Activated T-helper 17 cell treated with anti-CD3 and anti-CD28 coated beads, Interleukin-2, amount 50 U/mL, for 72 hours (primary cell): ENCODE measurements at places on chromosomes 12 and 14. TPM values are rescaled to one million over a fixed set of nuclear protein-coding genes. Genes with fewer than 3 reads are reported as not detected.
A peak's percentile ranks its signal among the peaks of the same experiment; 100 is the strongest.

- ATAC-seq: no peak
These were observed 155.1 kb downstream of the ESRRB start for GRCh38 chr14:76531085-76531484.

- ATAC-seq: no peak
These were observed 721 bp upstream of the CTSG start for GRCh38 chr14:24576771-24577170.

- ATAC-seq: no peak
These were observed 48.1 kb upstream of the LTBP2 start for GRCh38 chr14:74660167-74660566.

DNA sequence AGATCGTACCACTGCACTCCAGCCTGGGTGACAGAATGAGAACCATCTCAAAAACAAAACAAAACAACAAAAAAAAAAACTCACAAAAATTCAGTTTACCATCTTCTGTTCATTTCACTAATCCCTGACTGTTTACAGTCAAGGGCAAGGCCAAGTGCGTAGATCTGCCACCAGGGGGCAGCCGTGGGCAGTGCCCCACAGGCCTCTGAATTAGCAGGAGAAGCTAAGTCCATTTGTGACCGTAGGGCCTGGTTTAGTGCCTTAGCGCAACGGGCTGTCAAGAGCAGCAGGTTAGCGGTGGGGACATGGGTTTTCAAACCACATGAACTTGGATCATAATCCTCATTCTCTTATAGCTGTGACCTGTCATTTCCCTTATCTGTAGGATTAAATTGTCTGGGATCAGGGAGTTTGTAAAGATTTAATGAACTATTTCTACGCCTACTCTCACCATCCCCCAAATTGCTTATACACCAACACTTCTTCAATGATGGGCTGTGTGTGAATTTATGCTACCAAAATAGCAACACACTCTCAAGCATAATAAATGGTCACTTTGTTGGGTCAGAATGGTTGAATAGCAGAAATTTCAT is 49.0 kb downstream of the KCTD10 start:
- ATAC-seq: peak; percentile 89

- ATAC-seq: no peak
These were observed 142.3 kb downstream of the RIMBP2 start for GRCh38 chr12:130573766-130574165.

- no peak for ATAC-seq
These were observed 3.9 kb upstream of the TMTC2 start for GRCh38 chr12:82682851-82683261.

The NKX2-1 gene
- not detected for total RNA-seq

The DBX2 gene
- total RNA-seq: not detected

The TSPAN19 gene
- not detected for total RNA-seq

The INHBC gene
- not detected for total RNA-seq

The NEDD8 gene
- 243 TPM for total RNA-seq

The C12orf50 gene
- total RNA-seq: 0.29 TPM

- no peak for ATAC-seq
These were observed 313.2 kb downstream of the PCNX1 start for GRCh38 chr14:71220462-71220861.

The VRTN gene
- not detected for total RNA-seq

The RD3L gene
- not detected for total RNA-seq

GRCh38 chr14:68297876-68298468 is 478.4 kb downstream of the RAD51B start:
- ATAC-seq: no peak

DNA sequence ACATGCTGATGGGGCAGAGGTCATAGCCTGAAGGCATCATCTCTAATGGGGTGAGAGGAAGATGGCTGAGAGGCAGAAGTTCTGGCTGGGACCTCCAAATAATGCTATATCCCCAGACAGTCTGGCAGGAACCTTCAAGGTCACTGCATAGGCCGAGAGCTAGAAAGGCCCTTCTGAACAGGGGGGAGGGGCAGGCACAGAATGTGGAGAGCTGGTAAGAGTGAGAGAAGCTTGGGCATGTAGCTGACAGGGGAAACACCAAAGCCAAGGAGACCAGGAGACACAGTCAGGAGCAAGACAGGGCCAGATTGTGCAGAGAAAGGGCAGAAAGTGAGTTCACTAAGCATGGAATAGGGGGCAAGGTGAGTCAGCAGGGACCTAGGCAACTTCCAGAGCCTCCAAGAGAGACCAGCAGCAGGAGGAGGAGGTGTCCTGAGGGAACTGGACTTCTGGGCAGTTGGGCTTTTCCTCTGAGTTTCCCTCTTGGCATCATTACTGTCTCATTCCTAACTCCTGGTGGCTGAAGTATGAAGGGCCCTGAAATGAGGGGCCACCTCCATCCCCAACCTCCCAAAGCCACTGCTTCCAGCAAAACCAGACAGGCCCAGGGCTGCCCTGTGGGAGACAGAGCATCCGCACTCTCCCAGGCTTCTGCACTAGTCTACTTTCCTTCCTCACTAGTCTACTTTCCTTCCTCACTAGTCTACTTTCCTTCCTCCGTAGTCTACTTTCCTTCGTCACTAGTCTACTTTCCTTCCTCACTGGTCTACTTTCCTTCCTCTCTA is 17.1 kb downstream of the ANO2 start:
- no peak for ATAC-seq

- no peak for ATAC-seq
These were observed 204.9 kb upstream of the RMST start for GRCh38 chr12:97257726-97258125.

DNA sequence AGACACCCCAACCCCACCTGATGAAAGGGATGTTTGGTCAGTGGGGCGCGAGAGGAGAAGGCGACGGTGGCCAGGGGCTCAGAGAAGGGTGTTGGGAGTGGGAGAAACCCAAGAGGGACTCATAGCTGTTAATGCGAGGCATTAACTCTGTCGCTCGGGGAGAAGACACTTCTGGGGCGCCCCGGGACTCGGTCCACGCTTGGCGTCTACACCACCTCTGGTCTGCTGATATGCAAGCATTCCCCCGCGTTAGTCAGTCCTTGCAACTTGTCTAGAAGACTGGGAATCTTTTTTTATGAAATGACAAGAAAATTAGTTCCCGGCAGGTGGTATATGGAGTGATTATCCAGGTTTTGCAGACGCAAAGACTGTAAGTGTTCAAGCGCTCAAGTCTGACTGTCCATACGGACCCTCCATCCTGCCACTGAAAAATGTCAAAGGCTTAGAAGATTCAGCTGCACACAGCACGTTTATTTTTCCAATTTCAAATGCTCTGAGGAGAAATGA is 360 bp upstream of the SLC35F4 start:
- no peak for ATAC-seq

The VAMP1 gene
- total RNA-seq: 81.8 TPM

DNA sequence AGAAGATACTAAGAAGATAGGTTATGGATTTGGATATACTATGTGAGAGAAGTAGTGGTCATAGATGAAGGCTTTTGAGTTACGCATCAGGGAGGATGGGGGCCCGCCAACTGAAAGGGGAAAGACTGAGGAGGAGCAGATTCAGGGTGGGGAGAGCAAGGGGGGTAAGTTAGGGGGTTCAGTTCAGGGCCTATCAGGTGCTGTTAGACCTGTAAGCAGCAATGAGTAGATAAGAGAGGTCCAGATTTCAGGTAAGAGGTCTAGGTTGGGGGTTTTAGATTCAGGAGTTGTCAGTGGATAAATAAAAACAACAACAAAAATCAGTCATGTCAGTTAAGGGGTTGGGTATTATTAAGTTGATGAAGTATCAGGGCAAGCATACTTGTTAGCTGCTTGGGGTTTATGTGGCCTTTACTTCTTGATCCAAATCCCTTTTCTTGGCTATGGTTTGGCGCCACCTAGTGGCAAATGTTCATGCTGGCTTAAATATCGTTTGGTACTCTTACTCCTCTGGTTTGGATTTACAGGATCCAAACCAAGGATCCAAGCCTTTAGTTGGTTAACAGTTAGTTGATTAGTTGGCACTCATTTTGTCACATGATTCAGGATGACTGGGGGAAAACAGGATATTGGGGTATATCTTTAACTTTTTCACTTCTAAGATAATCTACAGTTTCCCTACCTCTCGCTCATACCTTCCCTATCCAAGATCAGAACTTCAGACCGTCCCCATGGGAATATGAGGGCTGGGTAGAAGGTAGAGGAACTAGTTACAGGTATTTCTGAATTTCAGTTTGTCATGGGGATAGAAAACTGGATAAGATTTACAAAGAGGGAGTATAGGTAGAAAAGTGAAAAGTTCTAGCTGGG is 65.1 kb downstream of the PCNX1 start:
- ATAC-seq: peak; percentile 89

GRCh38 chr12:88142610-88142991 is 494 bp downstream of the TMTC3 start:
- peak; percentile 7 for ATAC-seq

GRCh38 chr14:59344016-59344415 is 121.2 kb downstream of the GPR135 start:
- ATAC-seq: no peak

The PTCSC3 gene
- not detected for total RNA-seq

The KRT2 gene
- not detected for total RNA-seq

DNA sequence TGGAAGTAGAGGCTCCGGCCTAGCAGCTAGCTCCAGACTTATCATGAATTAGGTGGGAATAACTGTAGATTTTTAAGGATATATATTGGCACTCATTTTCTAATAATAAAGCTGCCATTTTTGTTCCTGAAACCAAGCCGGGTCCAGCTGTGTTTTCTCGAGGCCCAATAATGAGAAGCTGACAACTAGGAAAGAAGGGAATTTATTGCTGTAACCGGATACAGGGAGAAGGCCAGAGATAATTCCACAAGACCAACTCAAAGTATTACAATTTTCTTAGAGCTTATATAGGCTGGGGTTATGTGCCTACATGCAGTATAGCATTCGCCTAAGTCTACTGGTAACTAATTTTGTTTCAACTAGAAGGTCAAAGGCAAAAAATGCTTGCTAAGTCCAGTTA is 122.3 kb upstream of the FBXO33 start:
- ATAC-seq: no peak

GRCh38 chr14:31410048-31410650 is 10.2 kb downstream of the HEATR5A start:
- no peak for ATAC-seq

DNA sequence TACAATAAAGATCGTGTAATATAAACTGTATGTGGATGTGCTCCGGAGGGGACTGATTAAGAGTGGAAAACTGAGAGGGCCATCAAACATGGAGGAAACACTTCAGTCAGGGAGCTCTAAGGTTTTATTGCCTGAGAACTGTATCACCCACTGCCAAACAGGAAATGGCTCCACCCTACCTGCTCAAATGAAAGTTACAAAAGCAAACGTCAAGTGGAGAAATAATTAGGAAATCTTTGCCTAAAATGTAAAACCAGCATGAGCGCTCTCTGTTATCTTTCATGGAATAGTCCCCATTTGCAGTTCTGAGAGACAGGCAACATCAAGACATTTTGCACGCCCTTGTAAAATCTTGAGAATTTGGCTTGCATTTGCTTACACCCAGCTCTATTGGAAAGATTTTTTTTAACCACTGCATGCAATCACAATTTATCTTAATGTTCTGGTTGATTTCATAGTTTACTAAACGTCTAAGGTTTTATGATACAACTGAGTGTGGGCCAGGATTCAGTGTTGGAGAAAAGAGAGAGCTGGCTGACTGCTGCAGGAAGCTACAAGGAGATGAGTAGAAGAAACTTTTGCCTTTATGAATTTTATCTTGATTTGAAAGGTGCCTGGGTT is 344.0 kb upstream of the PRICKLE1 start:
- no peak for ATAC-seq

The TECPR2 gene
- total RNA-seq: 4.6 TPM

The FANCM gene
- total RNA-seq: 16.9 TPM

The FOXG1 gene
- total RNA-seq: not detected

GRCh38 chr14:91843437-91843836 is 23.9 kb downstream of the TC2N start:
- no peak for ATAC-seq

GRCh38 chr12:117027251-117028086 is 71.7 kb downstream of the TESC start:
- no peak for ATAC-seq

DNA sequence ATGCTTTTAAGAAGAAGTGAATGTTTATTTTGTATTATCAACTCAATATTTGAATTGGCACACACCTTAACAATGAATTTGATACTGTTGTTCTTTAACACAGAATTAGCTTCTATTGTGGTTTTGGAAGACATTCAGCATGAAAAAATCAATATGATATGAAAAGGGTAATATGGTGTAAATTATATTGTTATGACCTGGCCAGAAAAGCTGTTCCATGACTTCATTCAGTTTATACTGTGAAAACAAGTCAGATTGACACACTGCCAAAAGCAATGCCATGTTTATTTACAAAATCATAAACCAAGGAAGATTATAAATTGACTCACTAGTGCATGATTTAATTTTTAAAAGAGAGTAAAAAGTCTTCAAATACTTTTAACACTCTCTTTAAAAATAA is 851.4 kb upstream of the SEL1L start:
- ATAC-seq: no peak

DNA sequence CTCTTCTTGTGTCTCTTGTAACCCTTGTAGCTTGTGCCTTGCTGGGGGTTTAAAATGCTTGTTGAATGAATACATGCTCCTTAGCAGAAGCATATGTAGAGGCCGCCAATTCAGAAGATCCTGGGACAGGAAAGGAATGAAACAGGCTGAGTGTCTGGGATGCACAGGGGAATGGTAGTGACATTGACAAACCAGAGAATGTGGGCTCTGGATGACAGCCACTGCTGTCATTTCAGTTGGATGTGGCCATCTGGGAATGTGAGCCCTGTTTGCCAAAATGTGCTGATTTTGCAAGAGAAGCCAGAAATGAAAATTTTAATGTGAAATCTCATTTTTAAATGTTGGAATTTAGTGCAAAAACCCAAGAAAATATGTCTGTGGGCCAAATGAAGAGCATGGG is 136.8 kb downstream of the DACT1 start:
- ATAC-seq: no peak

- ATAC-seq: no peak
These were observed 13.3 kb upstream of the MAP3K9 start for GRCh38 chr14:70822530-70823185.

DNA sequence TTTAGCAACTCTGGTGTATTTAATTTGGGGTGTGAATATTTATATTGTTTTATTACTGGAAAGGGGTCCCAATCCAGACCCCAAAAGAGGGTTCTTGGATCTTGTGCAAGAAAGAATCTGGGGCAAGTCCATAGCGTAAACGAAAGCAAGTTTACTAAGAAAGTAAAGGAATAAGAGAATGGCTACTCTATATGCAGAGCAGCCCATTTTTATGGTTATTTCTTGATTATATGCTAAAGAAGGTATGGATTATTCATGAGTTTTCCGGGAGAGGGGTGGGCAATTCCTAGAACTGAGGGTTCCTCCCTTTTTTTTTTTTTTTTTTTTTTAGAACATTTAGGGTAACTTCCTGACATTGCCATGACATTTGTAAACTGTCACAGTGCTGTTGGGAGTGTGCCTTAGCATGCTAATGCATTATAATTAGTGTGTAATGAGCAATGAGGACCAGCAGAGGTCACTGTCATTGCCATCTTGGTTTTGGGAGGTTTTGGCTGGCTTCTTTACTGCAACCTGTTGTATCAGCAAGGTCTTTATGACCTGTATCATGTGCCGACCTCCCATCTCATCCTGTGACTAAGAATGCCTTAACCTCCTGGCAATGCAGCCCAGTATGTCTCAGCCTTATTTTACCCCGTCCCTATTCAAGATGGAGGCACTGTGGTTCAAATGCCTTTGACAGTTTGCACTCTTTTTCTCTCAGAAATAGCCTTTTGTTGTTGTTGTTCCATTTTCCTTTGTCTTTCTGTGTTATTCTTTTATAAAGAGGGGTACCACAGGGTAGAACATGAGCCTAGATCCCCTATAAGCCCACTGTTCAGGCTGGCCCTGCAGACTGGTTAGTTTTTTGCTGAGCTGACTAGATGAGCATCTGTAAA is 75.5 kb upstream of the DCD start:
- peak; percentile 53 for ATAC-seq

- no peak for ATAC-seq
These were observed 69.6 kb downstream of the NT5DC3 start for GRCh38 chr12:103771466-103771865.

The GALC gene
- total RNA-seq: 17.7 TPM
